ENCODE measurements at places on chromosomes 3 and 15.

DNA sequence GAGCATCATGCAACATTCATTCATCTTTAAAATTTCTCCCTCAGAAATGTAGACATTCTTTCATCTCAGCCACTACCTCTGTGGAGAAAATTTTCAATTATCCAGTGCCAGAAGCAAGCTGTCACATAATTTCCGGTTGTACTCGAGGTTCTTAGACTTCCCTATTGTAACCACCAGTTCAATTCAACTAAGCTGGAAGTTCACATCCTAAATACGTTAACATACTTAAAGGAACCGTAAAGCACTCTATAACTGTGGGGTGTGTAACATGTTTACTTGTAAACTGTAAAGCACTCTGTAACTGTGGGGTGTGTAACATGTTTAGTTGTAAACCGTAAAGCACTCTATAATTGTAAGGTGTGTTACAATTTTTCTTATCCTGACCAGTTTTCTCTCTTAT lies 150.3 kb downstream of the PLCL2 start:
- DNase-seq = no peak

DNA sequence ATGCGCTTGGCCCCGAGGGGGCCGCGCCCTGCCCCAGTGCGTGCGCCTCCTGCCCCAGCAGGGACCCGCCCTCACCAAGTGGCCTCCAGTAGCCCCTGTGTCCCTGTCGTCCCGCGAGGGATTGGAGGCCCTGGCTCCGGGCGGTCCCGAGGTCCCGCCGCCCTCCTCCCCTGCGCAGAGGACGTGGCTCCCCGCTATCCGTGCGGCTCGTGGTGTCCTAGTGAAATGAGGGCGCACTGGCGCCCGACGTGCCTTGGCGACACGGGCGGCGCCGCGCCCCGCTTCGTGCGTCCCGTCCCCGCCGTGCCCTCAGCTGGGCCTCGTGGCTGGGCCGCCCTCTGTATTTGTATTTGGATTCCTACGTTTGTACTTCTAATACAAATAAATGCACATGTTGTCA lies 557.5 kb downstream of the OCA2 start:
- no peak for DNase-seq

- no peak for DNase-seq
These were observed 479.9 kb downstream of the CNTN4 start for GRCh38 chr3:2578560-2578959.

DNA sequence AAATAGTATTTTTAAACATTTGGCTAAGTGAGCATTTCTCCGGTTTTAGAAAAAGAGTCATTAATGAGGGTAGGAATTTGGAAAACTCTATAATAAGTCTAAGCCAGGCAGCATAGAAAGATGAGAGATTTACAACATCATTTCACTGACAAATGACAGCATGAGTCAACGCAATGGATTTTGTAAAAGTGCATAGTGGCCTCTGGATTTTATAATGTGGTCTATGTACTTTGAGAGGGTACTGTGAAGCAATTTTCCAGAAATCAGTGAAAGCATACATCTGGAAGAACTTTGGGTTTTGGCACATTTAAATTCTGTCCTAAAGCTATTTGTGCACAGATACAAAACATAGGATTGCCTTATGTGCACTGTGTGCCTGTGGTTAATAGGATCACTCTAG lies 130.8 kb upstream of the CCNL1 start:
- no peak for DNase-seq

- DNase-seq = no peak
These were observed 63.6 kb downstream of the MINAR1 start for GRCh38 chr15:79495775-79496174.

DNA sequence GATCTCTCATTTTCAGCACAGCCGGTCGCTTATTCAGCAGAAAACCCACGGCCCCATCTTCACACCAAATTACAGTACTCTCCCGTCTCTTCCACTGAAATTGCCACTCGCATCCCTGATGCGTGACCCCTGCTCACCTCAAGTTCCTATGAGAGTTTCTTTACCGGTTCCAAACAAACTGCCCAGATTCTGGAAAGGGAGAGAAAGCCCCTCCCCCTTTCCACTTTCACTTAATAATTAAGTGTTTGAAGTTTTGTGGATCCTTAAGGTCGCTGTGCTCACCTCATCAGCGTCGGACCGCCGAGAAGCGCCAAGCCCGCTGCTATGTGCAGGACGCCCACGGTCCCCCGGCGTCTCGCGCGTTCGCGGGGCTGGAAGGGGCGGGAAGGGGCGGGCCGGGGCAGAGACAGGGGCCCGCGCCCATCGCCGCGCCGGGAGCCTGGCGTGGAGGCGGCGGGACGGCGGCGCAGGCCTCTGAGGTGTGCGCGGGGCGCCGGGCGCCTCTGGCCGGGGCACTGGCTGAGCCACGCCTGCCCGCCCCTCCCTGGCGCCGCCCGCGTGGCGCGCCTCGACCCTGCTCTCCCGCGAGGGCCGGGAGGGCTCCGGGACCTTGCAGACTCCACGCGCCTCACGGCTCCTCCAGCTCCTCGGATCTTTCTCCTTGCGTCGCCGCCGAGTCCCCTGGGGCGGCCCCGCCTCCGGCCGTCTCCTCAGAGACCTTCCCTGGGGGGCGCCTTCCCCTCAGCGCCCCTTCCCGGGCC lies at the start of gene GPR156:
TSS of gene GPR156 (minus strand) at position 476 of the 761 bp plus-strand sequence. CDS start 41,124 bp downstream, outside the sequence.
- DNase-seq = no peak

DNA sequence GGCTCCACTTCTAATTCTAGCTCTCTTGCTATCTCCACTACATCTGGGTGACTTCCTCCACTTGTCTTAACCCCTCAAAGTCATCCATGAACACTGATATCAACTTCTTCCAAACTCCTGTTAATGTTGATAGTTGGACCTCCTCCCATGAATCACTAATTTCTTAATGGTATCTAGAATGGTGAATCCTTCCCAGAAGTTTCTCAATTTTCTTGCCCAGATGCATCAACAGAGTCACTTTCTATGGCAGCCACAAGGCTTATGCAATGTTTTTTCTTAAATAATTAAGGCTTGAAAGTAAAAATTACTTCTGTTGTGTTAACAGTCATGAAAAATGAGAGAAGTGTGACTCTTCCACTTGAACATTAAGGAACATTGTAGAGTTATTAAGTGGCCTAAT lies 164.3 kb downstream of the PCCB start:
- DNase-seq = no peak

- no peak for DNase-seq
These were observed 443.9 kb upstream of the TBL1XR1 start for GRCh38 chr3:177641206-177641605.

GRCh38 chr15:58243070-58243469 lies 104.9 kb downstream of the AQP9 start:
- DNase-seq = no peak

GRCh38 chr15:93861956-93862741 lies 369.2 kb upstream of the MCTP2 start:
- DNase-seq = no peak

- no peak for DNase-seq
These were observed 27.7 kb downstream of the CCDC54 start for GRCh38 chr3:107404727-107405469.

DNA sequence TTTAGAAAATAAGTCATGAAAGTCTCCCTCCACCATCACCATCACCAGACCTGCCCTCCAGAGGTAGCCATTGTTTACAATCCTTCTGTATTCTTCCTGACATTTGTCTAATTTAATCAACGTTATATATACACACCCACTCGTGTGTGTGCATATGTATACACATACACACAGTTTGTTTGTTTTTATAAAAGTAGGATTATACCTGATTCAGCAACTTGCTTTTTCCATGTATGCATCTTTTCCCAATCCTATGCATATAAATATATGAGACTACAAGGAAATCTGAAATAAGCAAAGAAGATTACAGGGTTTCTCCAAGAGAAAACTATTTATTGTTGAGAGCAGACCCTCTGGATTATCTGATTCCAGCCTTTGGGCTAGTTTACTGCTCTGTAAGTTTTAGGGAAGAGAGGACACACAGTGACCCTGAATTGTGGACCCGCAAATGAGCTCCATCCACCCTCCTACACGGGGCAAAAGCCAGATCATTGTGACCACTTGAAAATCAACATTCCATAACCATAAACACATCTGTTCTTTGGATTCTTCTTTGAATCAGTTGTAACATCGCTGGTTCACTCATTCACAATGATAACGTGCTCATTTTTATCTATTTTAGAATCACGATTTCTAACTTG lies 104.3 kb downstream of the CPN2 start:
- DNase-seq = no peak

- DNase-seq = no peak
These were observed 14.9 kb downstream of the SERPINI1 start for GRCh38 chr3:167750272-167750971.

DNA sequence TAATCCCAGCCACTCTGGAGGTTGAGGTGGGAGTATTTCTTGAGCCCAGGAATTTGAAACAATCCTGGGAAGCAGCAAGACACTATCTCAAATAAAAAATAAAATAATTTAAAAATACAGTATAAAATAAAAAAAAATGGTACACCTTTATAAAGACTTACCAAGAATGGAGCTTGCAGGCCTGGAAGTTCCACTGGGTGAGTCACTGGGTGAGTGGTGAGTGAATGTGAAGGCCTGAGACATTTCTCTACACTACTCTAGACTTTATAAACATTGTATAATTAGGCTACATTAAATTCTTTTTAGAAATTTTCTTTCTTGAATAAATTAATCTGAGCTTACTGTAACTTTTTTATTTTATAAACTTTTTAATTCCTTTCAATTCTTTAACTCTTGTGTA lies 609.1 kb upstream of the BCHE start:
- no peak for DNase-seq

GRCh38 chr15:64355944-64356709 lies at the start of gene CSNK1G1:
Gene CSNK1G1 (minus strand): TSS chr15:64356173. CDS start chr15:64300499, 55,674 bp downstream.
- peak; percentile 90 for DNase-seq

- no peak for DNase-seq
These were observed 181.2 kb downstream of the NECTIN3 start for GRCh38 chr3:111252779-111253178.

- DNase-seq = no peak
These were observed 27.2 kb upstream of the PLSCR4 start for GRCh38 chr3:146277953-146278631.

- DNase-seq = no peak
These were observed 51.0 kb downstream of the RASA2 start for GRCh38 chr3:141537856-141538255.

- DNase-seq = no peak
These were observed 75.1 kb downstream of the FOXB1 start for GRCh38 chr15:60079210-60079609.

- DNase-seq = no peak
These were observed 108.3 kb upstream of the CHL1 start for GRCh38 chr3:88267-88666.

- DNase-seq = no peak
These were observed 2.9 kb downstream of the SLC22A13 start for GRCh38 chr3:38268522-38268921.

GRCh38 chr3:145893331-145893730 lies 267.7 kb downstream of the PLOD2 start:
- no peak for DNase-seq

- DNase-seq = no peak
These were observed 22.7 kb downstream of the GOLGA6L2 start for GRCh38 chr15:23424111-23424904.

GRCh38 chr3:38247366-38248035 lies 18.1 kb upstream of the SLC22A13 start:
- DNase-seq = no peak

GRCh38 chr3:165159760-165160421 lies 36.3 kb downstream of the SLITRK3 start:
- DNase-seq = no peak

GRCh38 chr15:90620379-90621067 lies 90.8 kb downstream of the CRTC3 start:
- DNase-seq = no peak

DNA sequence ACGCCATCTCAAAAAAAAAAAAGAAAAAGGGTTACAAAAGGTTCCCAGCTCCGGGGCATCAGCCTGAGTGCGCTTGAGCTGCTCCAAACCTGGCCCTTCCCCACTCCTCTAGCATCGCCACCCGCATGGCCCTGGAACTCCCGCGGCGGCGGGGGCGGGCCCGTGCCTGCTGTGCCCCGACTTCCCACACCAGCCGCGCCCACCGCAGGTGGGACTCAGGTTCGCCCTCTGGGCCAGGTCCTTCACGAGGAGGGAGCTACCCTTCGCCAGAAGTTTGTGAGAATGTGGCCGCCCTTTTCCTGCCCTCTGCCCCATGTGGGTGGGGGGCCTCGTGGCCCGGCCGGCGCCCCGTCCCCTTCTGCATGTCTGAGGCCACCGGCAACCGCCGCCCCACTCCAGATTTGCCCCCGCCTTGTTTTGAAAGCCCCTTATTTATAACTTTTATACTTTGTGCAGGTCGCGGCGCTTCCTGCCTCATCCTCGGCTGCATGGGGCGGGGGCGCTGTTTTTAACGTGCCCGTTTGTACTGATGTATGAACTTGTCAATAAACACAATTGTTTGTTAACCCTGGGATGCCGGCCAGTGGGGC lies 507 bp upstream of the JMJD7 start:
- DNase-seq = no peak

GRCh38 chr3:55690726-55691125 lies 203.6 kb upstream of the WNT5A start:
- no peak for DNase-seq

DNA sequence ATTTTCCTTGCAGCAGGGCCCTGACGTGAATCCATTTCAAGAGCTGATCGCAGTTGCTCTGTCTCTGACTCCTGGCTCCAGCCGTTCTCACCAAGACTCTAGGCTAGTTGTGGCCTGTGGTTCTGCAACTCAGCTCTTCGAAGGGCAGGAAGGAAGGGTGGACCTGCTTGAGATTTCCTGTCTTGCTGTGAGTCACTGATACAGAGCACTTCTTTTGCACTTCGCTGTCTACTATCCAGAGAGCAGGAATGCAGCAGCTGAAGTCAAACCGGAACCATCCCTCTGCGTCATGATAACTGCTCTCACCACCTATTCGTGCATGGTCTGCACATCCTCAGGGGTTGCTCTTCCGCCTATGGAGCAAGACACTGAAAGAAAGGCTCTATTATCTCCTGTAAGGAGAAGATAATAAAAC lies 59.7 kb downstream of the RAP2B start:
- DNase-seq = peak; percentile 44

DNA sequence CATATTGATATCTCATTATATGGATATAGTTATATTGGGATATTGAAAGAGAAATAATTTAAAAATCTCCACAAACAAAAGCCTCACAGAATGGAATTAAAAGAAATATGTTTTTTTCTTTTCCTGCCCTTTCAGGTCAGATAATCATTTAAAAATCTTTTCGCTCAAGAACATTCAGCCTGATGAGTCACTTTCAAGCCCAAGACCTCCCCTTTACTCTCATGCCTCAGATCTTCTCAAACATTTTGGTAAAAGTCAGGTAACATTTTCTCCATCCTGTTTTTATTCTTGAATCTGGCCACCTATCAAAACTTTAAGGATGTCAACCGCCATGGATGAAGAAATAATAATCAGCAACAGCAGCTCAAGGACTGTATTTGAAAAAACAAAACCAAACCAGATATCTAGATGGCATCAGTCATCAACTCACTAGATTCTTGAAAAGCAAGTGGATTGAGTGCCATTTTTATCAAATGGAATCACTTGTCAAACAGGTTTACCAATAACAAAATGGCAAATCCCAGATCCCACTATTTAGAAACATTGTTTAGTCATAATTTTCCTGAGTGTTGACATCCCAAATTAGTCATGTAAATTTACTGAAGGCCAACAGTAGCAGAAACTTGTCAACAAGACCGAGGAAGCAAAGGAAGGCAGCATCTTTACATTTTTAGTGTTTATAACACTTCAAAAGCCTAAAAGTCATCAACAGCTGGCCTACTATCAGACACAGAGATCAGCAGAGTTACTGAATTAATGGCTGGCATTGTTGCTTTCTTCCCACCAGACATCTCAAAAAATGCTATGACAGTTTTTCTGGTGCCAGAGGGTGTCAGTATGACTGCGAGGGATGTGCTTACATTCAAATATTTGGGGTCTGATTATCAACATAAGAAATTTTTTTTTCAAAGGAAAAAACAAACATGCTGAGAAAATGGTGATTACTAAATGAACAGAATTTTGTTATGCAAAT lies 444.7 kb downstream of the MAGI1 start:
- no peak for DNase-seq
